ENCODE measurements at places on chromosomes 12 and 14. TPM values are rescaled to one million over a fixed set of nuclear protein-coding genes. Genes with fewer than 3 reads are reported as not detected.
A peak's percentile ranks its signal among the peaks of the same experiment; 100 is the strongest.

GPRC5D gene
- polyA plus RNA-seq: not detected

SDR9C7 gene
- polyA plus RNA-seq: 0.07 TPM

IL22 gene
- not detected for polyA plus RNA-seq

DNAI7 gene
- polyA plus RNA-seq: 0.06 TPM

AJUBA gene
- 0.65 TPM for polyA plus RNA-seq

GRCh38 chr12:6559500-6559899 lies 3.7 kb upstream of the IFFO1 start:
- no peak for DNase-seq

DNA sequence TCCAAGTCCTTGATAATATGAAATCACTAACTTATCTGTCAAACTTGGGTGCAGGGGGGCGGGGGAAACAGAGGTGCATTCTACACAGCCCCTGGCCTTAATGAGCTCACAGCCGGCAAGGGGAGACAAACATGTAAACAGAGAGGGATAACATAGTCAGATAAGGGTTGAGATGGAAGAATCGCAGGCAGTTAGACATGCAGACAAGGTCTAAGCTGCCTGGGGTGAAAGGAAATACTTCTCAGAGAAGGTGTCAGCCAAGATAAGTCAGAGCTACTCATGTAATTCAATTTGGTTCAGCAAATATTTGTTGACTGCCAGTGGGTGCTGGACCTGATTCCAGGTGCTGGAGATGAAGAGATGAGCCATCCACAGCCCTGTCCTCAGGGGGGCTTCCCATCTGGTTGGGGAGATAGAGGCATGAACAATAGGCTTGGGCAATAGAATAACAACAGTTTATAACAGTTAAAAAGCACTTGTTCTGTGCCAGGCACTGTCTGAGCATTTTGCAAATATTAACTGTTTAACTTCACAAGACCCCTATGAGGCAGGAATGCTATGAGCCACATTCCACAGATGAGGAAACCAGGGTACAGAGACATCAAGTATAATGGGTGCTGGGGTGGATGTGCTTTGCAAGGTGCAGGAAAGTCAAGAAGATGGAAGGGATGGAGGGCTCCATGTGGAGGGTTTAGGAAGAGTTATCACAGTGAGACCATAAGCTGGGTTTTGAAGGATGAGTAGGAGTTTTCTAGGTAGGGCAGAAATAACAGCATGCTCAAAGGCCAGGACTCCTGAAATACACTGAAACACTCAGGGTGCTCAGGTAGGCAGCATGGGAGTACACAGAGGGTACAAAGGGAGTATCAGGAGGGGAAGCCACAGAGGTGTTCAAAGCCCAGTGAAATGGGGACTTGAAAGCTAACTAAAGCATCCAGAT lies 79.0 kb downstream of the WSCD2 start:
- no peak for DNase-seq

DNA sequence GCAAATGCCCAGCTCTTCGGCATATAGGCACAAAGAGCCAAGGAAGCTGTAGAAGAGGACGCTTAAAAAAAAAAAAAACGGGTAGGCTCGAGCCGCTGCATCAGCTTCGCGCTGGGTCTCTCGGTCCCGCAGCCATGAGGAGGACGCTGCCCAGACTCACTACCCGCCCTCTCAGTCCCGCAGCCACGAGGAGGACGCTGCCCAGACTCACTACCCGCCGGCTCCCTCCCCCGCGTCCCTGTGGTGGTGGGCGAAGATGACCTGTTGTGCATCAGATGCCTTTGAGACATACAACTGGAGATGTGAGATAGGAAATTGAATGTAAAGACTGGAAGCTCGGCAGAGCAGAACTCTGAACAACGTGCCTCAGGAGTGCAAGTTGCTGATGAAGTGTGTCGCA lies 11.4 kb upstream of the SPSB2 start:
- DNase-seq: no peak

DNA sequence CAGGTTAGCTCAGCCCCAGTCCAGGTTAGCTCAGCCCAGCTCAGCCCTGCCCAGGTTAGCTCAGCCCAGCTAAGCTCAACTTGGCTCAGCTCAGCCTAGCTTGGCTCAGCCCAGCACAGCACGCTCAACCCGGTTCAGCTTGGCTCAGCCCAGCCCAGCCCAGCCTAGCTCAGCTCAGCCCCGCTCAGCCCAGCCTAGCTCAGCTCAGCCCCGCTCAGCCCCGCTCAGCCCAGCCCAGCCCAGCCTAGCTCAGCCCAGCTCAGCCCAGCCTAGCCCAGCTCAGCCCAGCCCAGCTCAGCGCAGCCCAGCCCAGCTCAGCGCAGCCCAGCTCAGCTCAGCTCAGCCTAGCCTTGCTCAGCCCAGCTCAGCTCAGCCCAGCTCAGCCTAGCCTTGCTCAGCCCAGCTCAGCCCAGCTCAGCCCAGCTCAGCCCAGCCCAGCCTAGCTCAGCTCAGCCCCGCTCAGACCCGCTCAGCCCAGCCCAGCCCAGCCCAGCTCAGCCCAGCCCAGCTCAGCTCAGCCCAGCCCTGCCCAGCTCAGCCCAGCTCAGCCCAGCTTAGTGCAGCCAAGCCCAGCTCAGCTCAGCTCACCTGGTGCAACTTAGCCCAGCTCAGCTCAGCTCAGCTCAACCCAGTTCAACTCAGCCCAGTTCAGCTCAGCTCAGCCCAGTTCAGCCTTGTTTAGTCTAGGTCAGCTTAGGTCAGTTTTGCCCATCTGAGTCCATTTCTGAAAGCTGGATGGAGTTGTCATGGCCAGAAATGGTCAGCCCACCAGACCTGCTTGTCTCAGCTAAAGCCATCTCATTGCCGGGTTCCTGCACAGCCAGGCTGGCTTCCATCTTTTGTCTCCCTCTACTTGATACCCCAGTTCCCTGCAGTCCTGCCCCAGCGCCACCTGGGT lies 333.6 kb downstream of the TMEM121 start:
- peak; percentile 48 for DNase-seq

DNA sequence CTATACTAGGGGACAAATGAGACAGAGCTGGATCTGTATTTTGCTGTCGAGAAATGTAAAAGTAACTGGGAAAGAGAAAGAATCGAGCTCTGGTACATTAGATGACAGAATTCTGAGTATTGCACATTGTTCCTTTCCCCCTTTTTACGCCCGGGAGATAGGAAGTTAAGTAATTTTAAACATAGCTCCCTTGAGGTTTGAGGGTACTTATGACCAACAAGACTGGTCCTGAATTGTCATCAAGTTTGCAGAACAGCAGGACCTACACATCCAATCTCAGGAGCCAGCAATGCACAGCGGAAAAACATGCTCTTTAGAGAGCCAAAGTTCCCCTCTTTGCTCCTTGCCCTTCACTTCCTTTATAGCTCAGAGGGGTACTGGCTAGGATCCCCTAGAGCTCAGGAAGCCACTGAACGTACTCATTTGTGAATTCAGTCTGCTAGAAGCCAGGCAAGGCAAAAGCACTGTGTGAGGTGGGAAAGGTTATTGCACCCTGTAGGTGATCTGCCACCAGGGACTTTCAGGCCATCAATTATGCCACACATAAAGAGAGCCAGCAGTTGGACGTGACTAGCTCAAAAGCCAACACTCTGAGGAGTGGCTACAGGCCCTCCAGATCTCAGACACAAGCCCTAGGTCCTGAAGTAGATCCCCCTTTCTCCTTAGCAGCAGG lies 333.8 kb downstream of the KCNH5 start:
- no peak for DNase-seq

DNA sequence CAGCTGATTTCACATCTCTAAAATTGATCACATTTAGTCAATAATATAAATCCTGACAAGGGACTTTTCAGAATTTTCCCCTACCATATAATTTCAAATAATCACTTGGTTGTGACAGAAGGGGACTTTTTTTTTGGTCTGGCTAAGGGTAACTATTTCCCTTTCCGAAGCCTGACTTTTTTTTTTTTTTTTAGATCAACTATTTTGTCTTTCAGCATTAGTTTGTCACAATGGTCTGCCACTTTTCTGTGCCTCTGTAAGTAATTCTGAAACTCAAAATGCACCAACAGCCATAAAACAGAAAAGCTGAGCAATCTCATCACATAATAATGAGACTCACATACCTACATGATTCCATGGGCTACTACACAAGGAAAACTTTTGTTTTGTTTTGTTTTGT lies 266.4 kb downstream of the SSPN start:
- no peak for DNase-seq

DNA sequence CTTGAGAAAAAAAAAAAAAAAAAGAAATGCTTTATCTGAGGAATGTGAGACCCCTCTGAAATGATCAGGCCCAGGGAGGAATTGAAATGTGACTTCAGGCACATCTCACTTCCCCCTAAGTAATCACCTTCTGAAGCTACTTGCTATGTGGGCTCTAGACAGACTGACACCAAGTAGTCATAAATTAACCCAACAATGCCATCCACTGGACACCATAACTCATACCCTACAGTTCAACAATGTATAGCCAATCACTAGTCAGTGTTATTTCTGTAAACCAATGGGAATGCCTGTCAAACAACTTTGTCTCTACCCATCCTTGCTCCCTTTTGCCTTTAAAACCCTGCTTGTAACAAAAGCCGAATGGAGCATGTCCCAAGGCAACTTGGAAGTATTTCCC lies 182.7 kb upstream of the TMPO start:
- DNase-seq: no peak

DNA sequence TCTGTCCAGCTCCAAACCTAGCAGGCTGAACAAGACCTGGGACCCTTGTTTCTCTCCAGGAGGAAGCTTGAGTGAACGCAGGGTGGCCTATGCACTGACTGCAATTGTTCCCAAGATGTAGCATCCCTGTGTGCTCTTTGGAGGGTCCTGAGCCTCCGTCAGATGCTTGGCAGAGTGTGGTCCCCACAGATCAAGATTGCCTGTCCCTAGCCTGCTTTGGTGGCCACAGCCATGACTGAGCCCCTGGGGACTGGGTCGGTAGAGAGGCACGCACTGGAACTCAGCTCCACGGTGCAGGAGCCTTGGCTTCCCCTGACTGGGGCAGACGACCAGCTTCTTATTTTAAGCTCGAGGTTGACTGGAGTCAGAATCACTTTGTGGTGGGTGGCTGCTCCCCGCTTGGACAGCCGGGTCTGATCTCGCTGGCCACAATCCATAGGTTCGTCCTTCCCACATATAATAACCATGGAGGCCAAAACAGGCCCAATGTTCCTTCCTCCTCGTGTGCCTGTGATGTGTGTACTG lies 97.8 kb downstream of the LGMN start:
- no peak for DNase-seq

- no peak for DNase-seq
Measured at GRCh38 chr14:48970943-48971342, 615.2 kb downstream of the RPS29 start.

GRCh38 chr14:45906257-45906656 lies 653.3 kb upstream of the MIS18BP1 start:
- no peak for DNase-seq

DNA sequence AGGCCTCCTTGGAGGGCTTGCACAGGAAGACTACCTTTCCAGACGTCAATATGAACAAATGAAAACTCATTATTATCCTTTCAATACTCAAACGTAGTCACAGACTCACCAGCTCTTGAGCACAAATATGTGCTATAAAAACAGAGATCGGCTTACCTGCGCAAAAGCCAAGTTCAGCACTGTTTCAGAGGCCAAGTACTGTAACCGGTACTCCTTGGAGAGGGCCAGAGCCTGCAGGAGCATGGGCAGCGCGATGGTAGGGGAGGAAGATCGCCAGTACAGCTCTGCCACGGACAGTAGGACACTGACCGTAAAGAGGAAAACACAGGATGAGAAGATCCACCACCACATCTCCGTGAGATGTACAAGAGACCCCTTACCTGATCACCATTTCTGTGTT lies 21.6 kb upstream of the CAMKK2 start:
- no peak for DNase-seq

DNA sequence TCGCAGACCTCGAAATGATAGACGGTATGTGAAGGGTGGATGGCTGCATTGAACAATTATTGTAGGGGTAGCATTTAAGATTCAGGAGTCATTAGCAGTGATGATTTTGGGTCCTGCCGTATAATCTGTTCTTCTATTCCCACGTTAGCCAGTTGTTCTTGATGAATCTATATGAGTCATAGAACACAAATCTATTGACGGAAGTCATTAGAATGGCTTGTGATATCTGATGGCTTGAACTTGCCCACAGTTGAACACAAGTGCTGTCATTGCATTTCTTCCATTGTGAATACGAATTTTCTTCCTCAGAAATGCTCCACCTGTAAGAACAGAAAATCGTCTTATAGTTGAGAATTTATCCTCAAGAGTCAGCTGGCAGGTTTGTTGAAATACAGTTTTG lies 1.9 kb downstream of the SRSF5 start:
- DNase-seq: no peak

- no peak for DNase-seq
Measured at GRCh38 chr14:23569443-23570151, 2.0 kb upstream of the AP1G2 start.

DNA sequence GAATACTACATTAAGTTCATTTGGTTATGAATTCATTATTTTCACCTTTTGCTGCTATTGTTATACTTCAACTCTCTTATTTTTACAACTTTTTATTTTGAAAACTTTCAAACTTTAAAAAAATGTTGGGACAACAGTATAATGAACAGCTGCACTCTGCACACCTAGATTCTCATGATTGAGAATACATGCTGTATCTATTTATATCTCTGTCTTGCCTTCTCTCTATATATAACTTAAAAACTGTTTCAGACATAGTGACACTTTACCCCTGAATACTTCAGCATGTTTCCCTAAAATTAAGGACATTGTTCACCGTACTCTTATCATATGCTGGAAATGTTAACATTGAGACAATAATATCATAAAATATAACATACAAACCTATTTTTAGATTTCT lies 237.1 kb downstream of the GPHN start:
- no peak for DNase-seq

DNA sequence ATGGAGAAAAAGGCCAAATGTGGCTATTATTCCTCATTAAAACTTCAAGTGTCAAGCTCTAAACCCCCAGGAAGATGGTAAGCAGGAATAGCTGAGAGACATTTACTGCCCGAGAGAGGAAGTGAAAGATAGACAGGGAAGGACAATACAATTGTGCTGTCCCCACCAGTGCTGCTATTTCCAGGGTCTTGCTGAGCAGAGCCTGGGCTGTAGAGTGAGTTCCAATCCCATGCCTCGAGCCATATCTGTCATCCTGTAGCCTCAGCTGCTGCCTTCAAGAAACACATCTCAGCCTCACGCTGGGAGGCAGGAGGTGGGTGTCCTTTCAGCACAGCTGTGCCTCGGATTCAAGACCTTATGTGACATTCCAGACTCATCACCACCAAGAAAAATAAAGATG lies 114.0 kb downstream of the RPAP3 start:
- DNase-seq: no peak

DNA sequence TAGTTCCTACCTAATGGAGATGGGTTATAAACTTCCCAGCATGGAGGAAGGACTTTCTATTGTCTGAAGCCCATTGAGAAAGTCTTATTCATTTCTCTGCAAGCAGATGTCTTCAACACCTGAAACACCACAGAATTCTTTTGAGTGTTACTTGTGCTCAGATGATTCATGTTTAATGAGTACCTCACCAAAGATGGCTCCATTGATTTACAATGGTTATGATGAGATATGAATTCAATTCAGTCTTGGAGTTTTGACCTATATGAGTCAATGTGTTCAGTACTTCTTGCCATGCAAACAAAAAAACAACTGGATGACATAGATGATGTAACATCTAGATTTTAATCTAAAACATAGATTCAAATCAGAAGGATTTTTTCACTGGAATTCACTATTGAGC lies 15.4 kb upstream of the PAWR start:
- DNase-seq: no peak

GRCh38 chr14:78705989-78706388 lies 535.8 kb downstream of the NRXN3 start:
- DNase-seq: no peak

Data from psoas muscle (tissue), 8 donors.